MCF 10A (cell line): ENCODE measurements at places on chromosomes 6 and 20.

GRCh38 chr6:158160932-158161539, 7.0 kb downstream of the SERAC1 start:
- peak; percentile 45 for DNase-seq

DNA sequence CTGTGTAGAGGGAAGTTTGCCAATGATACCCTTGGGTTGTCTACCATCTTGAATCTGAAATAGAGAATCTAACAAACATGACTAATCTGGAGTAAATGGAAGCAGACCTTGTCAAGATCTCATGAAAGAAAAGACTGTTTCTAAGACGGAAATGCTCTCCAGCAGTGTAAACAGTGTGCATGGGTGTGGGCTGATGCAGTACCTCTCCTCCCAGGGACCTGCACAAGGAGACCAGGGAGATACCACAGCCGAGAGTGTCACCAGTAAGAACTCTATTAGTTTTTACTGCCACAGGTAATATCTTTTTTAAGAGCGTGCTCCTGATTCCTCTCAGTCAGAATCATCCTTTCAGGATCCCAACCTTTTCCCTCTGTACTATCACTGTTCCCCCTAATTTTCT, 513.3 kb upstream of the SOX4 start:
- no peak for DNase-seq

- DNase-seq: no peak
These were observed 178.8 kb upstream of the BTBD3 start for GRCh38 chr20:11738852-11739251.

- peak; percentile 65 for DNase-seq
These were observed 105.4 kb downstream of the PERP start for GRCh38 chr6:138001750-138002349.

DNA sequence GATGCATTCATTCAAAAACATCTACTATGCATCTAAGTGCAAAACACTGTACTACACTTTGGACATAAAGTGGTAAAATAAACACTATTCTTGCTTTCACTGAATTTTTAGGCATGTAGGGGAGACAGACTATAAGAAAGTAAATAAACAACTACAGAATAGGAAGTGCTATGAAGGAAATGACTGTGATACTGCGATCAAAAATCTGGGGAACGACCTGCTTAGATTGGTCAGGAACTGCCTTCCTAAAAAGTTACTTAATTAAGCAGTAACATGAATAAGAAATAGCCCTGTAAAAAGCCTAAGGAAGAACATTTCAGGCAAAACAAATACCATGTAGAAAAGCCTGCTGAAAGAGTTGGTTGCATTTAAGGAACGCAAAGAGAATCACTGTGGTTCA, 50.6 kb downstream of the HACE1 start:
- no peak for DNase-seq

DNA sequence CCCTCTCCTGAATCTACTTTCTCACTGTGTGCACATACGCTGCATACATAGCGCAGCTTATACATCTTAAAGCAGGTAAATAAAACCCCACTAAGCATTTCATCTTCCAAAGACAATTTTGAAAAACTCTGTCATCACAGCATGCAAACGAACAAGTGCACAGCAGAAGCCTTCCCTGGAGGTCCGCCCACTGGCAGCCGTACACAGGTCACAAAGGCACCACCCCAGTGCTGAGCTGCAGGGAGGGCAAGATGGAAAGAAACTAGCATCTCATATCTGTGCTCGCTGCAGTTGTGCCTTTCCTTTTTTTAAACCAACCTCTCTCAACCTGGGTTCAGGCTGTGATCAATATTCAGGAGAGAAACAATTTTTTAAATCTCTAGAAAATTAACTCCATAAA, 73.3 kb downstream of the HUS1B start:
- DNase-seq: no peak

- DNase-seq: no peak
These were observed 111.1 kb downstream of the COL12A1 start for GRCh38 chr6:75094614-75095200.

DNA sequence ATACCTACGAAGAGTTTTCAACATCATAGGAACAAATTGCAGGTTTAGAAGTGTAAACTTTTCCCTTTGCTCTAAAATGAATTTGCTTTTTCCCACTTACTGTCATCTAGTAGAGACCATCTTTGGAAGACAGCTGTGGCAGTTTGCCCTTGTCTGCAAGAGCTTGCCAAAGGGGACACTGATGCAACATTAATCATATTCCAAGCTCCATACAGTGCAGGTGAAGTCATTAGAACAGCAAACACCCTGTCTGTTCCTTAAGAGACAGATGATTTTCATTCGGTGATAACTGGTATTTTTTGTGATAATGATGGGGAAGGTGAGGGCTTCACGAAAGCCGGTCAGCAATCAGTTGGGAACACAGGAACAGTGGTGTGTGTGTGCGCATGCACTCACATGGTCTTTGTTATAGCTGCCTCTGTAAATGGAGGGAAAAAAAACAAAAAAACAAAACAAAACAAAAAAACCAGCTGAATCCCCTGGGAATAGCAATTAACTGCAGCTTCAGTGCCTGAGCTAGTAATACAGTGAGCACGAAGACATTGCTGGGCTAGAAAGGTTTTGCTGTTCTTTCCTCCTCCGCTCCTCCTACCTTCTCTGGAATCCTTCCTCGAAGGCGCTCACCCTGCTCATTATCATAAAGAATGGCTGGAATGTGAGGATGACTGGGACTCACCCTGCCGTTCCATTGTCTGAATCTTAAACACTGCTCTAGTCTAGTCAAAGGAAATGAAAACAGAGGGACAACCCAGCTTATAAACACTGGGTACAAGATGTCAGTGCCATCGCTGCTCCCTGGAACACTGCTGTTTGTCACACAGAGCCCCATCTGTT, 35.2 kb upstream of the KIF13A start:
- peak; percentile 23 for DNase-seq

GRCh38 chr6:168160506-168161370, 81.7 kb upstream of the FRMD1 start:
- no peak for DNase-seq

GRCh38 chr20:34639755-34640222, 37.1 kb downstream of the PIGU start:
- no peak for DNase-seq

GRCh38 chr6:41040940-41041536, 1.2 kb upstream of the TSPO2 start:
- no peak for DNase-seq

- peak; percentile 91 for DNase-seq
These were observed at the start of gene CST3 for GRCh38 chr20:23637282-23638221. Gene CST3 (minus strand): TSS chr20:23637955. CDS start chr20:23637862, 93 bp downstream.

- no peak for DNase-seq
These were observed 94.2 kb downstream of the STXBP5 start for GRCh38 chr6:147298461-147298860.

DNA sequence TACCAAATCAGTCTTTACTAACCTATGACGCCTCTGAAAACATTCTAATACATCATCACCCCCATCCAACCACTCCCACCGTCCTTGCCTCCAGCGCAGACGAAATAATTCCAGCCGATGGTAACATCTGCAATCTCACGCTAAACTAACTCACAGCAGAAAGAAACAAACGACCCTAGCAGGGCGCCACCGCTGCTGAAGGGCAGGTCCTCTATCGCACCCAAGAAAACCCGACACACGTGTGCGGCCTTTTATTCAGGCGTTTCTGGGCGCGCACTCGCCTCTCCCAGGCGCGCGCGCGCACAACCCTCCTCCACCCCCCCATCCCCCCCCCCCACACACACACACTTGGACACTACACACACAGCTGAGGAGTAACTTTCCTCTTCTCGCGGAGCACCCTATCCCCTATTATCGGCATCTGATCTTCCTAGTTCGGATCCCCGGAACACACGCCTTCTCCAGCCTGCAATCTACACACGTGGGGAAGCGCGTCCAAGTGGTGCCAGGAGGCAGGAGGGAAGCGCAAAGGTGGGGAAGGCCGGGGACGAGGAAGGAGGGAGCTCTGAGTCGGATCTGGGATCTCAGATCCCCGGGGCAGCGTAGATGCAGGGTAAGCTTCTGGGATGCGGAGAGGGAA, 1.4 kb downstream of the GFOD1 start:
- DNase-seq: peak; percentile 61

GRCh38 chr6:16987996-16988395, 113.9 kb upstream of the STMND1 start:
- no peak for DNase-seq

- no peak for DNase-seq
These were observed 317.5 kb downstream of the HIVEP2 start for GRCh38 chr6:142627474-142627873.

GRCh38 chr6:170243791-170244291, 47.0 kb downstream of the DLL1 start:
- no peak for DNase-seq

GRCh38 chr6:138219398-138219797, 1.1 kb upstream of the PBOV1 start:
- no peak for DNase-seq

GRCh38 chr20:62350629-62351422, 16.3 kb downstream of the LAMA5 start:
- peak; percentile 67 for DNase-seq

DNA sequence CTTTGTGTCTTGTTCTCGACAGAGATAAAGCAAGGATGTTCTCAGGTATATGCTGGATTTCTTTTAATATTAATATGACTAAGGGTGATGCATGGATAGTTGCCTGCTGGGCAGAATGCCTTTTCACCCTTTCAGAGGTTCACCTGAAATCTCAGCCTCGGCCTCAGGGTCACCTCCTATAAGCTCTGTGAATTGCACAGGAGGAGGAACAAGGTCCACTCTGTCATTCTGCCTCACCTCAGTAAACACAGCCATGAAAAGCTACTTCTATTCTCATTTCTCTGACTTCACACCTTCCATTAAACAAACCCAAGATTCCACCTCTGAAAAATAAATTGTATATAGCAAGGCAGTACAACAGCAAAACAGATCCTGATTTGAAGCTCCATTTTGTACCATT, 38.1 kb upstream of the AIG1 start:
- DNase-seq: no peak

- no peak for DNase-seq
These were observed 139.2 kb downstream of the SOX4 start for GRCh38 chr6:21732731-21733130.

DNA sequence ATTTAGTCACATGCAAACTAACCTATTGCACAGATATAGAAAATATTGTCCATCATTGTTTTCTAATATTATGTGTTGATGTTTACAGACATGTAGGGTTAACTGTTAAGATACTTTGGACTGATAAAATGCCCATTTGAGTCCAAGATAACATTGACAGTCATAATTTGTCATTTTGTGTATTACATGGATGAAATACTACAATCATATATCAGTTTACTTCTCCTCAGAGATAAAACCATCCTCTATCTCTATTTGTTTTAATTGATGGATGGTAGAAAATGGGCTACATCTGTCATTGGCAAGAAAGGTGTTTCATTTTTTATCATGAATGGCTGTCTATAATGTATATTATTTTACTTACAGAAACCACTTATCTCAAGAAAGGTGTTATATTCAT, 6.2 kb downstream of the EPHA7 start:
- DNase-seq: no peak

GRCh38 chr6:118933855-118934460, 1.0 kb downstream of the MCM9 start:
- peak; percentile 0 for DNase-seq

- DNase-seq: no peak
These were observed 17.8 kb downstream of the DACT2 start for GRCh38 chr6:168301648-168302398.

- no peak for DNase-seq
These were observed 45.4 kb upstream of the NKX2-2 start for GRCh38 chr20:21559305-21559704.

GRCh38 chr20:23782366-23782983, 31.7 kb upstream of the CST1 start:
- peak; percentile 1 for DNase-seq

- DNase-seq: no peak
These were observed 1.1 kb upstream of the SLC44A4 start for GRCh38 chr6:31879901-31880300.

GRCh38 chr20:47133809-47134456, 222.6 kb downstream of the ZMYND8 start:
- DNase-seq: peak; percentile 89

DNA sequence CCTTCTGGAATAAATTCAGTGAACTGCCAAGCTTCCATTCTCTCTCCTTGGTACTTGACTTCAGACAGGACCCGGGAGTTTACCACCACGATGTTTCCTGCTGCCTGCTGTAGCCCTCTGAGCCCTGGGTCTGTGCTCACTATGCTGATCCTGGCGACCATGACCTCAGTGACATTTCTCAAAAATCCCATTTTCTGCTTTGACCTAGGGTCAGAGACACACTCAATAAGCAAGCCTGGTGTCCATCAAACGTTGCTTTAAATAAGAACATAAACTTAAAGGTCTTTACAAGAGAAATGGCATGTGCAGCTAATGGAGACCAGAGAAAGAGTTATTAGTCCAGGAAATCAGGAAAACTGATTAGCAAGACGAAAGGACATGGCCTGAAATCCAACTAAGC, 509.7 kb upstream of the SULF2 start:
- no peak for DNase-seq

DNA sequence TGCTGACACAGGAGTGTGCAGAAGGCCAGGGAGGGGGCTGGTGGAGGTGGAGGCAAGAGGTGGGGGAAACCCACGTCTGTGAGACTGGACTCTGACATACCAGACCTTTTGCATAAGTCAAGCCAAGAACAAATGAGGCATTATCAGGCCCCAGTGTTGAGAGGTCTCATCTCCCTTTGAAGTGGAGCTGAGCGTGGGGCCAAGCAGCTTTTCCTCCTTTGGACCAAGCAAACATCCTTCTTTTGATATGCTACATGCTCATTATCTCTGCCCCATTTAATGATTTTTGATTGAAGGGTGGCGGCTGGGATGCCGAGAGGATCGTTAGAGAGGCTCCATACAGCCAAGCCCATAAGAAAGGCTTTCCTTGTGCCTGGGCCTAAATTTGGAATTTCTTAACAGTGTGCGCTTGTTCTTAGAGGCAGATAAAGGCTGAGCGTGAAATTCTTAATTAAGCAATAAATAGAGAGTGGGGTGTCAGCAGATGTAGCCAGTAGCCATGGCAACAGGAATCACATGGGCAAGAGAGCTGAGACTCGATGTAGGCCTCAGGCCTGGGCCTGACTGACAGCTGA, 244.5 kb downstream of the PKHD1 start:
- no peak for DNase-seq

DNA sequence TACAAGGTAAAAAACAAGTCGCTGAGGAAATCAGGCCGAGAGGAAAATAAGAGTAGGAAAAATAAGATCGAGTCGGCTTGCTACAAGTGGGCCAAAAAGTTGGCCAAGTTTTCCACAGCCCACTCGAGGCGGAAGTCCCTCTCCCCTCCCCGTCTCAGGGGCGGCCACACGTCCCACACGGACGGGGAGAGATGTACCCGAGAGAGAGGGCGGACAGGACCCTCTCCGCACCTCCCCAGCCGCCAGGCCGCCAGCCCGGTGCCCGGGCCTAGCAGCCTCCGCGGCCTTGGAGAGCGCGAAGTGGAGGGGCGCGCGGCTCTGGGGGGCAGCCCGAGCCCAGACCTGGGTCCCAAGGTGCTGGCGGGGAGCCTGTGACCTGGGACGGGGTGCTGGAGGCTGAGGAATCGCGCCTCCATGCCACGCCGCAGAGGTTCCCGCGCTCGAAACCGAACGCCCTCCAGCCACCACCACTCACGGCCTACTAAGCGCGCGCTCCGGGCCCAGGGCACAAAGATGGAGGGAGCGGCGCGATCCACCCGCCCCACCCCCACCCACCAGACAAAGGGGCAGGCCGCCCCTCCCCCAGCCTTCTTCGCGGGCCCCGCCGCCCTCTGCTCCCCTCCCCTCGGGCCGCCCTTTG, 1.9 kb upstream of the HMGA1 start:
- DNase-seq: no peak
